ENCODE measurements at places on chromosomes 7 and 10. TPM values are rescaled to one million over a fixed set of nuclear protein-coding genes. Genes with fewer than 3 reads are reported as not detected.

SYT15 gene
- total RNA-seq = not detected

MBL2 gene
- total RNA-seq = not detected

CYP3A4 gene
- total RNA-seq = not detected

SYT15B gene
- under 0.01 TPM for total RNA-seq

MPP7 gene
- 0.33 TPM for total RNA-seq

CALML5 gene
- not detected for total RNA-seq

CC2D2B gene
- not detected for total RNA-seq
